Naive thymus-derived CD8-positive, alpha-beta T cell (primary cell): ENCODE measurements at places on chromosomes 11 and 22.

GRCh38 chr22:24186352-24186740 lies 5.1 kb downstream of the SUSD2 start:
- DNase-seq = no peak

DNA sequence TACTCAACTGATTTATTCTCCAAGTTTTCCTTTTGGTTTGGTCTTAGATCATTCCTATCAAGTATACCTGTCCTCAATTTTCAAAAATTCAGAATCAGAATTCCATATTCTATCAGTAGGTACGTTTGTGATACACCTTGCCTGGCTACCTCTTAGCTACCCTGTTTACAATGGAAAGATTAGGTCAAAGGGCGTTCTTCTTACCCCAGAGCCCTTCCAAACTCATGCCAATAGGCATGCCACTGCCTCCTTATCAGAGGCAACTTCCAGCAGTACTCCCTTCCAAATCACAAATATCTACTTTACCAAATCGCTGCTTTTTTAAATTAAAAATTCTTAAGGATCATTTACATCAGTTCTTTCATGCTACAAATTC lies 1.0 kb downstream of the PATL1 start:
- DNase-seq = no peak

DNA sequence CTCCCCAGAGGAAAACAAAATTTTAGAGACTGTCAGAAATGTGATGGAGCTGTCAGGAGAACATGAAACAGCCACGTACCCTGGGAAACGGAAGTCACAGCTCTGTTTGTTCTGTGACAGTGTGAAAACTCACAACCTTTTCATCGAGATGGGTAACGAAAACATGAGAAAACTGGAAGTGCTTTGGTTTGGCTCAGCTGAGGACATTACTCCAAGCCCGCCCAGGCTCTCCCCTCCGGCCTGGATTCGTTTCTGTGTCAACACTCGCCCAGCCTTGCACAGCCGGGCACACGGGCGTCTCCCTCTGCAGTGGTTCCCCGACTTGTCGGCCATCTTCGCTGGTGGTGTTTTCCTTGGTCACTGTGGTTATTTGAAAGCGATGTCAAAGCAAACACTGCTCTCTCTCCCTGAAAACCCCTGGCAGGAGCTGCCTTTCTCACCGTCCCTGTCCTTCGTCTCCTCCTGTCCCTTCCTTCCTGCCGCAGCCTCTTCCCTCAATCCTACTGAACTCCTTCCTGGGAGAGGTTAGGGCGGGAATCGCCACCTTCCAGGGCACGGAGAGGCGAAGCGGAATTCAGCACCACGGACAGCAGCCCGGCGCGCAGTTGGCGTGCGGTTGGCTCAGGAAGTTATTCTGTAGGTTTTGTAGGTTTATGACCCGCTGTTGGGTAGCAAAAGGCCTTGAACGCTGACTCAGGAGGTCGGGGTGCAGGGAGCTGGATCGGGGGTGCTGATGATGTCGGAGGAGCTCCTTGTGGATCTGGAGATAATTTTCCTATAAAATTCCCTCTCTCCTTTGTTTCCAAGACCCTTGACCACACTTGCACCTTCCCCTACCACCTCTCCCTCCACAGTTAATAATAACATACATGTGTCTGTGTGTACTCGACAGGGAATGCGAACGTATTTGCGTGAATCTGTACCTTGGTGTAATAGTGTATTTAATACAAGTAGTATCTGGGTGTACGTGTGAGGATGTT lies 13.1 kb upstream of the RPS19BP1 start:
- peak; percentile 73 for DNase-seq

DNA sequence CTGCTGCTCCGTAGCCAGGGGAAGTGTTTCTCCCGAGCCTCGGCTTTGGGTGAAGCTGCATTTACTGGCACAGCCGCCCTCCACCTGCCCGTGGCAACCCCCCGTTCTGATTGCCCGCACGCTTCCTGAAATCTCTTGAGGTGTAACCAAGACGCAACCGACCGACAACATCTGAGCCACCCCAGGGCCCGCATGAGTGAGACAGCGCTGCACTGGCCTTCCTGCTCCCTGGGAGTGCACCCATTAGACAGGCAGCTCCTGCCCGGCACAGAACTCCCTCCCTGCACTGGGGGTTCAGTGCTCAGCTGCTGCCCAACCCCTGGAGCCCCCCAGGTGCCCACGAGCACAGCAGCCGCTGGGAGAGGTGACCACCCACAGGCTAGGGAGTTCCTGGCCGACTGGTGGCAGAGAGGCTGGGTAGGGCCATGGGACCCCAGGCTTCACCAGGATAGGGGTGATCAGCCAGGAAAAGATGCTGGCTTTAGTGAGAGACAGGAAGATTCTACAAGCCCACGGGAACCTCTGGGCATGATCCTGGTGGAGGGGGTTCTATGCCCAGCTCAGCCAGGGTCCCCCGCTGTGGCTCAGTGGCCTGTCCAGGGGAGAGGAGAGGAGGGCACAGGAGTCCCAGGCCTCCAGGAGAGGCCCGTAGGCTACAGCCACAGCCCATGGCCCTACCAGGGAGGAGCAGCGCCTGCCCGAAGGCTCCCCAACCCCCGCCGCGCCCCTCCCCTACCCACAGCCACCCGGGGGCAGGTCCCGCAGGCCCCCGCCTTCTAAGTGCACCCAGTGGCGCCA lies 14.6 kb downstream of the PLXNB2 start:
- DNase-seq = no peak

DNA sequence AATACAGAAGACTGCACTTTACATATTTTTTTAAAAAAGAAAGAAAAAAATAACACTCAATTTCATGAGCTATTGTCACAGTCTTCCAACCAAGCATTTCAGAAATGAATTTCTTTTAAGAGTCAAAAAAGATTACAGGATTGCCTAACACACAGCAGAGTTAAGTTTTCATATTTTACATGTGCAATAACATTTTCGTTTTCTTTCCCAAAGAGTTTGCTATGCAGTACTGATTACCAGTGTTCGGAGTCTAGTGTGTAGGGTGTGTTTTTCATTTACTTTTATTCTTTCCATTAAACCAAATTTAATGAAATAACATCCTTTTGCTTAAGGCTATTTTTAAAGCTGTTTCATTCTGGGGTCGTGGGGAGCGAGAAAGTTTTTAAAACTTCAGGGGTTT lies 53.2 kb downstream of the MN1 start:
- no peak for DNase-seq

DNA sequence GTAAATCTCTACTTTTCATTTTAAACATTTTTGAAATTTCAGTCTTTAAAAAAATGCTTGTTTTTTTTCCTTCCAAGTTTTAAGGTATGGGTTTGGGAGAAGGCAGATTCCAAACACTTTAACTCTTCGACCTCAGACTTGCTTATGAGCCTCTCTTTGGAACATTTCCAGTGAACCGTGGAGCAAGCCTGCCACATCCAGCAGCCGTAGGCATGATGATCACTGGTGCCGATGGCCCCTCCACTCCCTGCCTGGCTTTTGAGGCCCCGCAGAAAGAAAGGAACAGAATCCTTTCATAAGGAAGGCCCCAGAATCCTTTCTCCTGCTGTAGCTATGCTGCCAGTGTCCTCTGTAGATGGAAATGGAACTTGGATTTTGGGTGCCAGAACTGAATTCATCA lies 50.7 kb downstream of the BMAL1 start:
- DNase-seq = no peak

- peak; percentile 69 for DNase-seq
Observed at GRCh38 chr11:61026121-61027031, 54.9 kb downstream of the CD6 start.

DNA sequence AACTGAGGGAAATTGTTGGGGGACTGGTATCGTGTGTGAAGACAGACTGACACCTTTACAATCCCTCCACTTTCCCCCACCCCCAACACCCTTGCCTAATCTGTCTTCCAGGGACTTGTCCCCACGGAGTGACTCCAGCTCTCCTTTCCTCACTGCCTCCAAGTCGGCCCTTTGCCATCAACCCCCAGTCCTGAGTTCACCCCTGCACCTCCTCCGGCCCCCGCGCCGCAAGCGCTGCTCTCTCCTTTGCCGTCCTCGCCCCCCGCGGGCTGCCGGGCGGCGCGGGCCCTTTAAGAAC lies 183 bp upstream of the ABCG4 start:
- DNase-seq = no peak

- DNase-seq = no peak
Observed at GRCh38 chr11:46523290-46523689, 70.5 kb downstream of the AMBRA1 start.

GRCh38 chr11:118184784-118185579 lies 8.5 kb upstream of the SCN2B start:
- no peak for DNase-seq

GRCh38 chr11:121105063-121105480 lies 4.0 kb downstream of the TECTA start:
- no peak for DNase-seq

DNA sequence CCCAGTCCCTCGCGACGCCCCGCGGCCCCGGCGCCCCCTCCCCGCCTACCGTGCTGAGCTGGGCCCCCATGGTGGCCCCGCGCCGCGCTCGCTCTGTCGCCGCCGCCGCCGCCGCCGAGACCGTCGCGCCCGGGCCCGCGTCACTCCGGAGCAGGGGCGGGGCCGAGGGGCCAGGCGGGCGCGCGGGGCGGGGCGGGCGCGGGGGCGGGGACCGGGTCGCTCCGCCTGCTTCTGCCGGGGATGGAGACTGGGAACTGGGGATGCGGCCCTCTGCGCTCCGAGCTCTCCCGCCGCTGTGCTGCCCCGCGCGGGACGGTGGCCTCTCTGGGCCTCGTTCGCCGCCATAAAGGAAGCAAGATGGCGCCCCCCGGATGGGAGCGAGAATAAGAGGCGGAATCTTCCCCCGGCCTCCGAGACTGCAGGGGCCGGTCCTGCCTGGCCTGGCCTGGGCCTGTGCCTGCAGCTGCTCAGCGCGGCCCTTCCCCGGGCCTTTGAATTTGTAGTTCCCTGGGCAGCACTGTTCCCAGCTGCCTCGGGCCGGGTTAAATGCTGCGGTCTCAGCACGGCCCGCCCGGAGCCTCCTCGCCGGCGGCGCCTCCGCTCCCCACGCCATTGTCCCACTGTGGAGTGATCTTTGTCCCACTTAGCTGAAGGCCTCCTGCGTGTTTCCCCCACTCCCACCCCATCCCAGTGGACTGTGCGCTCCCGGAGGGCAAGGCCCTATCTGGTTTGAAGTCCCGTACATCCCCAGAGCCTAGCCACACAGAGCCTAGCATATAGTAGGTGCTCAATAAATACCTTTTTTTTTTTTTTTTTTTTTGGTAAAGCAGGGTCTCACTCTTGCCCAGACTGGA lies at the start of gene CYB5R3:
Gene CYB5R3, minus strand, starts transcription at position 147 of the 854 bp plus-strand sequence. Its CDS starts 77 bp downstream, at position 70.
- peak; percentile 83 for DNase-seq

GRCh38 chr22:22771696-22772377 lies 115.8 kb upstream of the IGLL5 start:
- DNase-seq = no peak

- DNase-seq = no peak
Observed at GRCh38 chr11:9176550-9176949, 85.2 kb upstream of the SCUBE2 start.

GRCh38 chr11:34775417-34775888 lies 140.7 kb downstream of the APIP start:
- DNase-seq = no peak

DNA sequence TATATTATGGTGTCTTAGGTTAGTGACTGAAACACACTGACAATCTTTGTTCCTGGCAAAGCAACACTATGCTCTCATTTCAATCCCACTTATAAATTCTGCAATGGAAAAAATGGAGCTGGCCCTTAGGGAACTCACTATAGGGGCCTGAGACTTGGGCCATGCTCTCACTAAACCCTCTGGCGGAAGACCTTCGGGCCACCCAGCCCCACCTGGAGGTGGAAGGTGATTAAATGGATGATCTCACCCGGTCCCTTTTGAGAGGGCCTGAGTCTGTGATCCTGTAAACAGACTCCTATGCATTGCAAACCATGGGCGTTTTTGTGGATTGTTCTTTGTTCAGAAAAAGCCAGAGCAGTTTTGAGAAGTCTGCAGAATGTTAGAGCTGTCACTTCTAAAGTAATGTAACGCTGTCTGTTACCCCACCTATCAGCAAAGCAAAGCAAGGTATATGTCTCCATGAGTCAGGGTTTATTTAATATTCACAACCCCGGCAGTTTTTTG lies 17.0 kb upstream of the CDON start:
- no peak for DNase-seq

DNA sequence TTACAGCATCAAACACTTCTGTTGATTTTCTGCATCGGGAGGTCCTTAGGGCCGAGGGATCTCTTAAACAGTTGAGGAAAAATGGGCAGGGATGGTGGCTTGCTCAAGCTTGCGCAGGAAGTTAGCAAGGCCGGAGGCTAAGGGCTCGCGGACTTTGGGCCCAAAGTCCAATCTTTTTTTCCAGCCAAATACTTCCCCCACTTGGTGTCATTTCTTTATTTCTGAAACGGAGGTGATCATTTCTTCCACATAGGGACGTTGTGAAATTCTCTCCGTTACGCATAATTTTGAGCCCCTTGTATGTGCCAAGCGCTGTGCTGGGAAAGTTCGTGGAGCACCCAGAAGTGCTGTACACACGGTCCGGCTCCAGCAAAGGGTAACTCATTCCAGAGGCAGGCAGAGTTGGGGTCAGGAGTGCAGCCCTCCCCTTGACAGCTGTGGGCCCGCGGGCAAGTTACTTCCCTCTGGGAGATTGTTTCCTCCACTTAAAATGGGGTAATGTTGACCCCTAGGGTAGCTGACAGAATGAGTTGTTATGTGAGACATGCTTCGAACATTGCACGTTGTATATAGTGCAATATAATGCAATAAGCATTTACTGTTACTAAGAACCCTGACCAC lies 809 bp downstream of the MIEF1 start:
- DNase-seq = no peak

DNA sequence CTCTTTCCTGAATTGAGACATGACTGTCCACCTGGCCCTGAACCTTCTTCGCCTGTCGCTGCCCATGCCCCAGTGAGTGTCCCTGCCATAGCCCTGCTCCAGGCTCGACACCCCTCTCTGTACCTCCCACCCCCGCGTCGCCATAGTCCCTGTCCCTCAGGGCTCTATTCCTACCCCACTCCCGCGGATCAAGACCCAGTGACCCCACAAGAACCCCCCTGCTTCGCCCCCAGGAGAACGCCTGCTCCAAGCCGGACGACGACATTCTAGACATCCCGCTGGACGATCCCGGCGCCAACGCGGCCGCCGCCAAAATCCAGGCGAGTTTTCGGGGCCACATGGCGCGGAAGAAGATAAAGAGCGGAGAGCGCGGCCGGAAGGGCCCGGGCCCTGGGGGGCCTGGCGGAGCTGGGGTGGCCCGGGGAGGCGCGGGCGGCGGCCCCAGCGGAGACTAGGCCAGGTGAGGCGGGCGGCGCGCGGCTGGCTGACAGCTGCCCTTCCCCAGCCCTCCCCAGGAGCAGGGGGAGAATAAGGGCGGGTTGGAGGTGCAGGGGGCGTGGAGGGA lies 5.6 kb downstream of the NRGN start:
- DNase-seq = no peak

DNA sequence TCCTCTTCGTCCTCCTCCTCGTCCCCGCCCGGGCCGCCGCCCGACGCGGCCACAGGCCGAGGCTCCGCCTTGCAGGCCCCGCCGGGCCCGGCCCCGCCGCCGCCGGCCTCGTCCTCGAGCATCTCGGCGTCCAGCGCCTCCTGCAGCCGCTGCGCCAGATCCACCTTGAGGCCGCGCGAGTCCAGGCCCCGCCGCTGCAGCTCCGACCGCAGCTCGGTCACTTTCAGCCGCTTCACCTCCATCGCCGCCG lies 417 bp downstream of the HNRNPUL2 start:
- DNase-seq = no peak

GRCh38 chr22:41469218-41469851 lies 418 bp downstream of the ACO2 start:
- DNase-seq = no peak

GRCh38 chr11:64224891-64225607 lies 937 bp downstream of the TRPT1 start:
- DNase-seq = no peak
